Activated CD4-positive, CD25-positive, alpha-beta regulatory T cell (primary cell): ENCODE measurements at places on chromosomes 3 and 15.

GRCh38 chr15:63054985-63055384 is 12.4 kb downstream of the TPM1 start:
- no peak for DNase-seq

DNA sequence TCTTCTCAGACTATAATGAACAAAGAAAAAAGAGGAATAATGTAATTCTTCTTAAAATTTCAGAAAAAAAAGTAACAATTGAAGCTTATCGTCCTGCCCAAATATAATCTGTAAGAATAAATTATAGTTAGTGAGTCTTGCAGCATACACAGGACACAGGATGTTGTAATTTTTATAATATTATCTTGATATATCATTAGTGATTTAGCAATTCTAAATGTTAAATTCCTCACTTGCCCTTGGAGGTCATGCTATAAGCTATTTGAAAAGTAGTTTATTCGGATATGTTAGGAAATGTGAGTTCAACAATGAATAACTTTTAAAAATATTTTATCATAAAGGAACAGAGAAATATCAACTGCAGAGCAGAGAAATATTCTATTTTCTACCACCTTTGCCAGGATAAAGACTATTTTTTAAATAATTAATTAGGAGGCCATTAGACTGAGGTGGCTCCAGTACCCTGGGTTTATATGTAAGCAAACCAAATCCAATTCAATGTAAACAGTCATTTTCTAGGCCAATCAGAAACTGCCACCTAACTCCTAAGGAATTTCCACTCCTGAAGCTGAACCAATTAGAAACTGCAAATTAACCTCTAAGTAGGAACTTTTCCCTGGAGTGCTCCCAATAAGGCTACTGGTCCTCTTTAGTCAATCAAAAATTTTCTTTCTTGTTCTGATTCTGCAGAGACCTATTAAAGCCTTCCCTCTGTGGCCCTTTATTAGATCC is 1109.3 kb downstream of the ROBO2 start:
- DNase-seq, result no peak

GRCh38 chr15:87686841-87687522 is 569.6 kb downstream of the NTRK3 start:
- no peak for DNase-seq

DNA sequence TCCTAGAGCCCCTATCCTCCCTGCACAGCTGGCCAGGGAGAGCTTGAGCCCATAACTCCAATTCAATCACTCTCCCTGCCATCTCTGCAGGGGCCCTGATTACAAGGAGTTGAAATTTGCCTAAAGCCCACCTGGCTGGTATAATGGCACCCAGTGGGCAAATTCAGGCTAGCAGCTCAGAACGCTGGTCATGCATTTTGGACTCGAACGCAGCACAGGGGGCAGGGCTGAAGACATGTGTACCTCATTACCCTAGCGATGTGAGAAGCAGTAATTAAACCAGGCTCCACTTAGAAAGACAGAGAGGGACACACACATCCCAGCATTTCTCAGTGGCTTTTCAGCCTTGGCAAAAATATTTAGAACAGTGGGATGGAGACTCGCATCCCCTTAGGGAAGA is 3.2 kb downstream of the INSYN1 start:
- DNase-seq, result no peak

DNA sequence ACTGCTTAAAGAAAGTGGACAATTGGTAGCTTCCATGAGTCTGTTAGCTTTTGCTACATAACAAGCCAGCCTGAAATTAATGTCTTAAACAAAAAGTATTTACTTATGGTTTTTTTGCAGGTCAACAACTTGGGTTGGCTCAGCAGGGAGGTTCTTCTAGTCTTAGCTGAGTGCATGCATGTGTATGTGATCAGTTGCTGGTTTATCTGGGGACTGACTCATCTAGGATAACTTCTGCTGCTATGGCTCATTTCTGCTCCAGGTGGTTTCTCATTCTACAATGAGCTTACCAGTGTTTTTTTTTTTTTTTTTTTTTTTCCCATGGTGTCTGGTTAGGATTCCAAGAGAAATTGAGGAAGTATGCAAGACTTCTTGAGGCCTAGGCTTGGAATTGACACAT is 244.7 kb downstream of the NSUN3 start:
- no peak for DNase-seq

DNA sequence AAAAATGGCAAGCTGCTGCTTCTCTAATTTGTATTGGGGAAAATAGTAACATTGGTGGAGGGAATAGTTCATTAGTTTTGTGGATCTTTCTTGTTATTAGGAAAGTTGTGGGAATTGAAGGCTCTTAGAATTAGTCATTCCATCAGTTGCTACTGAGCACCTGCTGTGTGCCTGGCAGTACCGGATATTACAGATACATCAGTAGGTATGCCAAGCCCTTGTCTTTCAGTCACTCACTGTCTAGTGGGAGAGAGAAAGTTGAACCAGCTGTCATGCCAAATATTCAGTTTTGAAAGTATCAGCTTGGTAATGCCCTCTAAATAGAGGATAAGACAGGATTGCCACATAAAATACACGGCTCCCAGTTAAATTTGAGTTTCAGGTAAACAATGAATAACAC is 32.5 kb downstream of the IGSF10 start:
- DNase-seq, result no peak

GRCh38 chr15:95249524-95249923 is 1018.2 kb downstream of the MCTP2 start:
- no peak for DNase-seq

GRCh38 chr3:101131767-101132166 is 138.5 kb upstream of the ABI3BP start:
- DNase-seq, result no peak

DNA sequence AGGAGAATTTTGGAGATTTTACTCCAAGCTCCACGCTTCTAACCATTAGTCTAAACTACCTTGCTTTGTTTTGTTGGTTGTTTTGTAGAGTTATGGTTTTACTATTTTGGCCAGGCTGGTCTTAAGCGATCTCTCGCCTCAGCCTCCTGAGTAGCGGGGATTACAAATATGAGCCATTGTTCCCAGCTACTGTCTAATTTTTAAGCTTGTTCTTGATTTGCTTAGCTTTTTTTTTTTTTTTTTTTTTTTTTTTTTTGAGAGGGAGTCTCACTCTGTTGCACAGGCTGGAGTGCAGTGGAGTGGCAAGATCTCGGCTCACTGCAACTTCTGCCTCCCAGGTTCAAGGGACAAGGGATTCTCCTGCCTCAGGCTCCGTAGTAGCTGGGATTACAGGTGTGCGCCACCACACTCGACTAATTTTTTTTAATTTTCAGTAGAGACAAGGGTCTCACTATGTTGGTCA is 28.5 kb downstream of the EFCAB12 start:
- DNase-seq, result no peak

GRCh38 chr3:191592105-191592504 is 131.1 kb downstream of the PYDC2 start:
- no peak for DNase-seq

- no peak for DNase-seq
Observed at GRCh38 chr3:2106438-2106837, 7.8 kb downstream of the CNTN4 start.

GRCh38 chr3:36843065-36844051 is 79.0 kb upstream of the DCLK3 start:
- no peak for DNase-seq

DNA sequence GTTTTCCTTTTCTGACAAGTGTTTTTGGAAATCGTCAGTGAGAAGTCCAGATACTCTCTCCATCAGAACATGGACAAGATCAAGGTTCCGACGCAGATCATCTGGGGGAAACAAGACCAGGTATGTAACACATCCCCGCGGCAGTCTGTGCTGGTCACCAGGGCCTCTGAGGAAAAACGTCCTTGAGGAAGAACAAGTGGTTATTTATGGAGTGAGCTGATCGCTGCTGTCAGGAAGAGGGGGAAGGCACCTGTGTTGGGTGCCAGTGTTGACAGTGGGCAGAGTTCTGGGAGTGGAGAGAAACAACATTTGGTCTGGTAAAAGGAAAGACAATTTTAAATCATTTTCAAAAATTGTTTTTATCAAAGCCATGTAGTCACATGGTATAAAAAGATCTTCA is 20.7 kb upstream of the RPP14 start:
- no peak for DNase-seq

DNA sequence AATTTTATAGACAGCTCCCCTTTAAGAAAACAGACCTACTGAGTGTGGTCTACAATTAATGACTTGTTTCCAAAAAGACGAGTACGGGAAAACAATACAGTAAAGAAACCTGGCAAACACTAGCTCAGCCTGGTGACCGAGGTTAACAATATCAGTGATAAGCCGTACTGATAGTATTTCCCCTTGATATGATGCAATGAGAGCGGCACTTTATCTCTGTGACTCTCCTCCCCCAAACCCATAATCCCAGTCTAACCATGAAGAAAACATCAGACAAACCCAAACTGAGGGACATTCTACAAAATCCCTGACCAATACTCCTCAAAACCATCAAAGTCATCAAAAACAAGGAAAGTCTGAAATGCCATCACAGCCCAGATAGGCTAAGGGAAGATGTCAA is 8.2 kb downstream of the DENND4A start:
- no peak for DNase-seq

DNA sequence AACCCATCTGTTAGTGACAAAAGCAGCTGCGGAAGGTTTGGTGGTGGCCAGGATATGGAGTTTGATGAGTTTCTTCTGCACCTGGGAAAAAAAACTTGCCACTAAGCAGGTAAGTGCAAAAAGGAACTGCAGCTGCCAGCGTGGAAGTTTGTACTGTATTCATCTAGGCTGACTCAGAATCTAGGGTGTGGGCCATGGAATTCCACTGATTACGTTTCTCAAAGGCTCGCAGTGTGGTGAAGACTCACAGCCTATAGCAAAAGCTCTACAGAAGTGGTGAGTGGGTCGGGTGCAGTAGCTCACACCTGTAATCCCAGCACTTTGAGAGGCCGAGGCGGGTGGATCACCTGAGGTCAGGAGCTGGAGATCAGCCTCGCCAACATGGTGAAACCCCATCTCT is 334.6 kb upstream of the GRM7 start:
- DNase-seq, result no peak

- no peak for DNase-seq
Observed at GRCh38 chr3:193564012-193564411, 9.3 kb upstream of the ATP13A4 start.

GRCh38 chr3:184259396-184259877 is 1.9 kb downstream of the CAMK2N2 start:
- no peak for DNase-seq

DNA sequence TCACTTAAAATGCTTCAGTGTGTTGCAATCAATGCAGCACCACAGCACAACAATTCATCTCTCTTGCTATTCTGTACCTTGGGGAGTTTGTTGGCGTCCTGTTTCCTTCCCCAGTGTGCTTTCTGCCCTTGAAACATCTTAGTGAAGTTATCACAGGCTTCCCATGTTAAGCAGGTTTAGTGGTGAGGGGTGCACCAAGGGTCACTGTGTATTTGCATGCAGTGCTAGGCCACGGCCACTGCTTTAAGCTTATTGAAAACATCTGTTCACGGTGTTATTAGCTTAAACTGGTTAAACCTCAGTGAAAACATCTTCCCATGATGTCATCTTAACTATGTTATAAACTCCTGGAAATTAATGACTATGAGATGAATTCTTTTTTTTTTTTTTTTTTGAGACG is 217.3 kb upstream of the GOLIM4 start:
- no peak for DNase-seq

DNA sequence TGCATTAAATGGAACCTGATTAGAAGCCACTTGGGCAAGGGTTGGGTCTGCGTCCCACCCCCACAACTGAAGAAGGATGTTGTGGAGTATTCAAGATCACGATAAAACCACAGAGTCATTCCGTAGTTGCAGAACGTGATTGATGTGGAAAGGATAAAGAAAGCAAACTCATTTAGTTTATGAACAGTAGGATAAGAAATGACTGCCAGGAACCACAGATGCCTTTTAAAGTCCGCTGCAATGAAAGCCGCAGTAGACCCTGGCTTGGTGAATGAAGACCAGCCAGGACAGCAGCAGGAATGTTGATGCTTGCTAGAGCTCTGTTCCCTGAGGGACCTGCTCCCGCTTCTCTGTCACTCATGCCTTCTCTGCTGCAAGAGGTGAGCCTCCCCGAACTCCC is 111.5 kb downstream of the GABRG3 start:
- DNase-seq, result no peak

GRCh38 chr3:3848923-3849275 is 49.7 kb downstream of the LRRN1 start:
- DNase-seq, result no peak

GRCh38 chr3:13249664-13250390 is 170.3 kb downstream of the NUP210 start:
- no peak for DNase-seq

- DNase-seq, result no peak
Observed at GRCh38 chr3:27456554-27456953, 27.6 kb downstream of the SLC4A7 start.

DNA sequence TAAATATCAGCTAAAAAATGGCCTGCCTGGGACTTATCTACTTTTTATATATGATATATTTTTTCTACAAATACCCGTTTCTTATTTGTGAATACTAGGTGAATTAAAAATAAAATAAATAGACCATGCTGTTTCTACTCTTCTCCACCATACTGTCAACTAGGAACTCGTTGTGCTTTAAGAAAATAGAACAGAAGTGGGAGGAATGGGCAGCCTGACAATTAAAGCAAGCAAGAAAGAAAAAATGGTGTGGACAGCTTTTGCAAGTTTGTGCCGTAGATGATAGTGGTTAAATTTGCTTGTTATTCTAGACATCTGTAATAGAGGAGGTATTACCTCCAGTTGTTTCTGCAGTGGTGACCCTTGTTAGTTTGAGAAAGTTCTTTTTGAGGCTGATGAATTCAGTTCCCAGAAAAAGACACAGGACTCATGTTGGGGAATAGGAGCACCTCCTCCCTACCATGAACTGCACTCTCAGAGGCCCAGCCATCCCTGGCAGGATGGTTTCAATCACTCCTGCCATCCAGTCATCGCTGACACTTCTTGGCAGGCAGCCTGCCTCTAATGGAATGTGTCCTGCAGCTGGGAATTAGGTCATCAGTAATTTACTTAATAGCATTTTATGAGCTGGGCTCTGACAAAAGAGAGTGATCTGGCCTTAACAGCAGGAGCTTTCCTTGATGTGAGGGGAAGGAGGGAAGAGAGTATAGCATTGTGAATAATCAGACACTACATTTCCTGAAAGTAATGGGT is 105.0 kb upstream of the GAP43 start:
- DNase-seq, result no peak

DNA sequence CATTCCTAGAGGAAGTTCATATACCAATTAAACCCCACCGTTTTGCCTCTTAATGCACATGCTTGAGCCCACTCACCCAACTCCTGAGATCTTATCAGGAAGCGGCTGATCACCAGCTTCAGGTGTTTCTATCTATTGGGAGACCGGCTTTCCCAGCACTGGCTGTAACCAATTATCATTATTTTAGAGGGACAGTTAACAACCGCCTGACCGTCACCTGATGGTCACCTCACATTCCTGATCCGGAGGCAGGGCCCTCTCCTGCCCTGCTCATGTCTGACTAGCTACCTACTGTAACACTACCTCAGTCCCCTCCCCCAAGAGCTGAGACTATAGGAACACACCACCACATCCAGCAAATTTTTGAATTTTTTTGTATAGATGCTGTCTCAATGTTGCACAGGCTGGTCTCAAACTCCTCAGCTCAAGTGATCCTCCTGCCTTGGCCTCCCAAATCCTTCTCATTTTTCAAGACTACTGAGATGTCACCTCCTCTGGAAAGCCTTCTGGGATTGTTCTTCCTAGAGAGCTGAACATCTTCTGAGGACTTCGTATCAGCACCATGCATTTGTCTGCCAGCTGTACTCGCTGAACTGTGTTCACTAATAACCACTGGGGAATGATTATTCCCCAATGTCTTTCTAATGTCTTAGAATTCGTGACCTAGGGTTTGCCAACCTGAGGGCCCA is 84.8 kb downstream of the LSM3 start:
- no peak for DNase-seq
